A549 (cell line): ENCODE measurements at places on chromosomes 5 and 9.
A peak's percentile ranks its signal among the peaks of the same experiment; 100 is the strongest.

DNA sequence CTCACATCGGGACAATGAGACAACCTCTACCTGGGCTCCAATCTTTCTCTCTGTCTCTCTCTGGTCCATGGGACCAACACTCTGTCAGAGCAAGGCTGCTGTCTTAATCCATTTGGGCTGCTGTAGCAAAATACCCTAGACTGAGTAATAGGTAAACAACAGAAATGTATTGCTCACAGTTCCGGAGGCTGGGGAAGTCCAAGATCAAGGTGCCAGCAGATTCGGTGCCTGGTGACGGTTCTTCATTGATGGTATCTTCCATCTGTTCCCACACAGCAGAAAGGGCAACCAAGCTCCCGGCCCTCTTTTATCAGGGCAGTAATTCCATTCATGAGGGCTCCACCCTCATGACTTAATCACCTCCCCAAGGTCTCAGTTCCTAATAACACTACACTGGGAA, 61.3 kb upstream of the SPOCK1 start:
- no peak for DNase-seq

GRCh38 chr5:137305971-137306602, 193.0 kb downstream of the SPOCK1 start:
- DNase-seq, result no peak

- no peak for DNase-seq
Measured at GRCh38 chr9:22623236-22623635, 176.6 kb downstream of the DMRTA1 start.

GRCh38 chr5:177111720-177112394, 21.7 kb upstream of the NSD1 start:
- peak; percentile 84 for DNase-seq

DNA sequence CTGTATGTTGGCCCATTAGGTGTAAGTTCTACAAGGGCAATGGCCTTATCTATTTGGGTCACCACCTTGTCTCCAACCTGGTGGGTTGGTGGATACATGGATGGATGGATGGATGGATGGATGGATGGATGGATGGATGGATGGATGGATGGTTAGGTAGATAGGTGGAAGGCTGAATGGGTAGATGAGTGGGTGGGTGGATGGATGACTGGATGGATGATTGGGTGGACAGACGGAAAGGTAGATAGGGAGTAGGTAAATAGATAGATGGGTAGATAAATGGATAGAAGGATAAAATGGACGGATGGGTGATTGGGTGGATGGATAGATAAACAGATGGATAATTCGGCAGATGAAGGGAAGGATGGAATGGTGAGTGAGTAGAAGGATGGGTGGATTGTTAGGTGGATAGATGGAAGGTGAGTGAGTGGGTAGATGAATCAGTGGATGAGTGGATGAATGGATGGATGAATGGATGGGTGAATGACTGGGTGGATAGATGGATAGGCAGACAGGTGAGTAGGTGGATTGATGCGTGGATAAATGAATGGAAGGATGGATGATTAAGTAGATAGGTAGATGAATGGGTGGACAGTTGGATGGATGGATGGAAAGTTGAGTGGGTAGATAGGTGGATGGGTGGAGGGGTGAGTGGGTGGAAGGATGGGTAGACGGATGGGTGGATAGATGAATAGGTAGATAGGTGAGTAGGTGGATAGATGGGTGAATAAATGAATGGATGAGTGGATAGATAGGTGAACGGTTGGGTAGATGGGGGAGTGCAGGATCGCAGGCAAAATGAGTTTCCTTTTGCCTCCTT, 83.1 kb upstream of the FBXW11 start:
- no peak for DNase-seq
